T-helper 2 cell treated with Interferon-gamma antibody and Interleukin-4, amounts not matched to agents 100 ng/mL and 5 ng/mL, for 36 hours (primary cell): ENCODE measurements at places on chromosomes 6 and 20. TPM values are rescaled to one million over a fixed set of nuclear protein-coding genes. Genes with fewer than 3 reads are reported as not detected.

Gene ETV7
- 2.7 and 3.0 TPM in 2 replicates for total RNA-seq

Gene RAD21L1
- total RNA-seq, result not detected in 2 replicates

Gene SPATA25
- 0.52 and 1.0 TPM in 2 replicates for total RNA-seq

Gene HTR1B
- total RNA-seq, result not detected in 2 replicates

Gene MAN1A1
- 23.8 and 24.2 TPM in 2 replicates for total RNA-seq

Gene SNX14
- 56.5 and 56.8 TPM in 2 replicates for total RNA-seq
